ENCODE measurements at places on chromosomes 5 and 9.

GRCh38 chr5:28286566-28286965, 1248.2 kb upstream of the CDH9 start:
- DNase-seq, result no peak

- no peak for DNase-seq
Measured at GRCh38 chr5:126872561-126873354, 95.8 kb downstream of the LMNB1 start.

- DNase-seq, result no peak
Measured at GRCh38 chr5:89265511-89266179, 382.7 kb upstream of the MEF2C start.

- DNase-seq, result no peak
Measured at GRCh38 chr9:110316261-110317075, 21.2 kb downstream of the TXNDC8 start.

GRCh38 chr5:962801-963200, 45.8 kb upstream of the NKD2 start:
- no peak for DNase-seq

GRCh38 chr5:53784596-53784995, 224.2 kb downstream of the NDUFS4 start:
- DNase-seq, result no peak

GRCh38 chr9:121503444-121503843, 3.8 kb upstream of the GGTA1 start:
- DNase-seq, result no peak

DNA sequence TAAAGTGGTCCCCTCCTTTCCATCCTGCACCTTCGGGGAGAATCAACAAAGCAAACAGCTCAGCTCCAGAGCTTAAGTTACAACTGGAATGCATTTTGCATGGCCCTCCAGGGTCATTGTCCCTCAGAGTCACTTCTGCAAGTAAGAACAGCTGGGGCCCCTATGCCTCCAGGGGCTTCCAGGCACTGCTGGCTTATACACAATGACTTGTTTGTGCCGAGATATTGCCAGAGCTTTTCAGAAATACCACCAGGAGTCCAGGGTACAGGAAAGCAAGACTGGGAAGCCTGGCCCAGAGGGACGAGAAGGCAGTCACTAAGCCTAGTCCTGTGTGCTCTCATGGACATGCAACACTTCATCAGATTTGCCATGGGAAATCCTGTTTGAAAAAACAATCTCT, 11.3 kb downstream of the FRMD3 start:
- no peak for DNase-seq

DNA sequence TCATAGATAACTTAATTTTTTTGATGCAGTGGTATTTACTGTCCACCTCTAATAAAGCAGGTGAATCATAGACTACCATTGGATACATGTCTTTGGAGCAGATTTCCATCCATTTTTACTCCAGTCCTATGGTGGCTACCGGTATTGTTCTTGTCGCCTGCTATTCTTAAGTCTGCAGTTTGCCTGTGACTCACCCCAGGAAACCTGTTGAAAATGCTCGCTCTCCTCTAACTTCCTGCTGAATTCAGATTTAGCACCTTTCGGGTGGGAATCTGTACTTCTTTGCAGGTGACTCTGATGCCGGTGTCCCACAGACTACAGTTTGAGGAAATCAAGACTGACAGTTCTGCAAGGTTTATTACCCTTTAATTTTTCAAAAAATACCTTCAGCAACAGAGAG, 58.8 kb upstream of the DHFR start:
- DNase-seq, result no peak

DNA sequence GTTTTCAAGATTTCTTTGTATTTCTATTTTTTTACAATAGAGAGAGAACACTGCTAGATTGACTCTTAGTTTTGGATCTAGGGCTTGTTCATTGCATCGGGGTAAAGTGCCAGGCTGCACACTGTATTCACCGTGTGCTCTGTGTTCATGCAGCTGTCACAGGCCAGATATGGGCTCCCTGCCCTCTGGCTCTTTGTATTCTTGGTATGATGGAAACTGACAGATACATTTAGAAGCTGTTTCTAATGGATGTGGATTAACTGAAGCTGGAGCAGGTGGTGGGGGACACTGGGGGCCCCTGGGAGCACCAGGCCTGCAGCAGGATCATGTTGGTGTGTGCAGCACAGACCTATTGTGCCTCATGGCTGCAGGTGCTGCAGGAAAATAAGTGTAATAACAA, 28.0 kb downstream of the SLC36A1 start:
- no peak for DNase-seq

DNA sequence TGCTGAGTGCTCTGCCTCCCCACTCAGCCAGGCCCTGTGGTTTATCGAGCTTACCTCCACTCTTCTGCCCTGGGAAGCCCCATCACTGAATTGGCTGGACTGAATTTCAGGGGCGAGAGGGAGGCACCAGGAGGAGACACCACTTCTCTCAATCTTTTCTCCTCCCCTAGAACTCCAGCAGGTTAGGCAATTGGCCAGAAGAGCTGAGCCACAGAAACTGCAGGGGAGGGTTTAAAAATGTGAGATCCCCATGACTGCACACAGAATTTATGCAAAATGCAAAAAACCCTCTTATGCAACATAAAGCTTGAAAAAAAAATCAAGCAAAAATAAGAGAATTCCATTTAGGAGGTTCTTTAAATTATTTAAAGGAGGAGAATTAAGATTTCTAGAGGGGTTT, 29.9 kb downstream of the TUT7 start:
- no peak for DNase-seq

DNA sequence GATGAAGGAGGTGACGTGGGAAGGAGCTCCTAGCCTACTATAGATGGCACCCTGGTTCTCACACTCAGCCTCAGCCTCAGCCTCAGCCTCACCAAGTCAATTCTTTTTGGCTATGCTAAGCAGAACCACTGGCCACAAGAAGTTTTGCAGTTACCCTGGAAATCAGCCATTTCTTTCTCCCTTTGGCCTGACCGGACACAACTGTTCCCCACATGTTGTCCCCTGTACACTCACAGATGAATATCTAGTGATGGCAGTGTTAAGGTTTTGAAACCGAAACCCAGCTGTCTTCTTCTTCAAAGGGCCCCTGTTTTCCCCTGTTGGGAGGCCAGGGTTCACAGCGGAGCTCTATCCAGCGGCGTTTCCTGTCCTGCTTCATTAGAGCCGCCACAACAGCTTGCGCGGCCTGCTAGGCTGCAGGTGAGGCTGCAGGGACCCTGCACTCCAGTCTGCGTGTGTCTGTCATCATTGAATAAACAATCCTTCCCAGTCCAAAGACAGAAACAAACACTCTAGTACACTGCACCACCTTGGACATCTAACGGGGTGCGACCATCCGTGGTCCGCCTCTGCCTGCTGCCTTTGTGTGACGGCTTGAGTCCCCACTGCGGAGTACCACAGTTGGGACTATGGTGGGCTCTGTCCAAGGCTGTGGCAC, 250.5 kb downstream of the DENND1A start:
- no peak for DNase-seq

GRCh38 chr5:139919308-139919707, 123.7 kb downstream of the PSD2 start:
- DNase-seq, result no peak

GRCh38 chr5:134846641-134846960, 833 bp downstream of the C5orf24 start:
- no peak for DNase-seq

- no peak for DNase-seq
Measured at GRCh38 chr9:91273853-91274552, 87.7 kb downstream of the AUH start.

DNA sequence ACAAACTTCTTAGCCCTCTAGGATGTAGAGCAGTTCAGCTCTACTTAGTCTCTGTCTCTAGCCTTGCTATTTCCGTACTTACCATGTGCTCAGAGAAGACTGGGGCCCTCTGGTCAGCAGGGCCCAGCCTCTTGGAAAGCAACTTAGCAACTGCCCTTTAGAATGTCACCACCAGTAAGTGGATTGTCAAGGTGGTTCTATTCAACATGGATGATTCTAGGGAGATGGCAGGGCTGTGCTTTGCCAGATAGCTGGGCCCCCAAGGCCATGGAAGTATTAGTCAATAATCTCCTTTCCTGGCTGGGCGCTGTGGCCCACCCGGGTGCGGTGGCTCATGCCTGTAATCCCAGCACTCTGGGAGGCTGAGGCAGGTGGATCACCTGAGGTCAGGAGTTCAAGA, 177.6 kb upstream of the MVB12B start:
- no peak for DNase-seq

DNA sequence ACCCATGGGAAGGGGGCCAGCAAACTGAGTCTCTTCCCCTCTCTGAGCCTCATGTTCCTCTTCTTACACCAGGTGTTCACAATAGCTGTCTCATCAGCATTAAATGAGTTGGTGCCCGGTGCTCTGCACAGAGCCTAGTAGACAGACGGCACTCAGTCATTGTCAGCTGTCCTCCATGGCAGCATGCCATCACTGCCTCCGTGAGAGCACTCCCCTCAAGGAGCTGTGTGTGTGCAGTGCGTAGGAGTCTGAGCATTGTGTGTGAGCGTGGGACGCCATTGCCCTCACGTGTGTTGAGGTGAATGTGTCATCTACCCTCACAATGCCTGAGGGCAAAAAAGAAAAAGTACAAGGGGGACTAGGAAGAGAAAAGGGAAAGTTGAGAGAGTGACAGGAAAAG, 536.5 kb downstream of the CDK5RAP2 start:
- no peak for DNase-seq

DNA sequence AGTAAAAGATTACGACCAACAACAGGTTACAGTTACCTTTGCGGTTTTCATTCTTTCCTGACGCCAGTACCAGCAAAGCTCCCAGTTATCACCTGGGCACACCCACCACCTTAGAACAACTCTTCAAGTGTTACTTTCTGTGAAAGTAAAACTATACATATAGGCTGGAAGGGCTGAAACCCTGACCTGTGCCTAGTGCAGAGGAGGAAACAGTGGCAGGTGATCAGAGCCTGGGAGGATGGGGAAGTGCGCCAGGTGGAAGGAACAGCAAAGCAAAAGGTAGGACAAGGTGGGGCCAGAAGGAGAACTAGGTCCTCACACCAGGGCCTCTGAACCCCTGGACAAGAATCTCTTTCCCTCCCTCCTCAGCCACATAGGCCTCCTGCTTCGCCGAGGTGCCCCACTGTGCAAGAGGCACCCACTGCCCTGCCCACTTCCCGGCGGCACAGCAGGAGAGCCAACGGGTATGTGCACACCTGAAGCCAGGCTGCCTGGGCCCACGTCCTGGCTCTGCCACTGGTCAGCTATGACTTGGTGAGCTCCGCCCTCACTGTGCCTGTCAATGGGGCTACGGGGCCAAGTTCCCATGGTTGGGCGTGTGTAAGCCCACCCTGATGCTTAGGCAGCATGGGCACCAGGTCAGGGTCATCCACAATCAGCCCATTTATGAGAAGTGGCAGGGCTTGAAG, 26.9 kb downstream of the BICD2 start:
- DNase-seq, result no peak

GRCh38 chr9:29332789-29333188, 1759.5 kb upstream of the C9orf72 start:
- DNase-seq, result no peak

GRCh38 chr5:178438796-178439195, 151.4 kb downstream of the COL23A1 start:
- no peak for DNase-seq

GRCh38 chr9:94934816-94935328, 208.4 kb downstream of the AOPEP start:
- DNase-seq, result no peak

All from stimulated activated CD4-positive, alpha-beta T cell treated with anti-CD3 and anti-CD28 coated beads, Interleukin-1b, Interleukin-23, amount 100 ng/mL, for 24 hours (primary cell).